ENCODE measurements at places on chromosomes 13 and 19.

DNA sequence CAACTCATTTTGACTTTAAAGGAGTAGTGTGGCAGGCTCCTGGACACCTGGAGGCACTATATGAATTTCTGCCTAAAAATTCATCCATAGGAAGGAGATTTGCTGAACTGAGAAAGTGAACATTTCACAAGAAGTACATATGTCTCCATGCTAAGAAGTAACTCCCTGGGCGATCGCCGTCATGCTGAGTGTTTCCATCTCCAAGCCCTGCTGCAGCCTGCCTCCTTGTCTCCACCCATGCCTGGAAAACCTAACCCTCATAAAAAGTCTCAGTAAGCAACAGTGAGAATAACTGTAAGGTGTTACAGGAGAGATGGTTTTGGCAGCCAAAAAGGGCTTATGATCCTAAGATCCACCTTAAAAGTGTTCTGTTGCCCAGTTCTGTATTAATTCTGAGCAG lies 251.3 kb downstream of the SHISA2 start:
- no peak for DNase-seq

- no peak for DNase-seq
Observed at GRCh38 chr13:66879988-66880387, 350.1 kb downstream of the PCDH9 start.

DNA sequence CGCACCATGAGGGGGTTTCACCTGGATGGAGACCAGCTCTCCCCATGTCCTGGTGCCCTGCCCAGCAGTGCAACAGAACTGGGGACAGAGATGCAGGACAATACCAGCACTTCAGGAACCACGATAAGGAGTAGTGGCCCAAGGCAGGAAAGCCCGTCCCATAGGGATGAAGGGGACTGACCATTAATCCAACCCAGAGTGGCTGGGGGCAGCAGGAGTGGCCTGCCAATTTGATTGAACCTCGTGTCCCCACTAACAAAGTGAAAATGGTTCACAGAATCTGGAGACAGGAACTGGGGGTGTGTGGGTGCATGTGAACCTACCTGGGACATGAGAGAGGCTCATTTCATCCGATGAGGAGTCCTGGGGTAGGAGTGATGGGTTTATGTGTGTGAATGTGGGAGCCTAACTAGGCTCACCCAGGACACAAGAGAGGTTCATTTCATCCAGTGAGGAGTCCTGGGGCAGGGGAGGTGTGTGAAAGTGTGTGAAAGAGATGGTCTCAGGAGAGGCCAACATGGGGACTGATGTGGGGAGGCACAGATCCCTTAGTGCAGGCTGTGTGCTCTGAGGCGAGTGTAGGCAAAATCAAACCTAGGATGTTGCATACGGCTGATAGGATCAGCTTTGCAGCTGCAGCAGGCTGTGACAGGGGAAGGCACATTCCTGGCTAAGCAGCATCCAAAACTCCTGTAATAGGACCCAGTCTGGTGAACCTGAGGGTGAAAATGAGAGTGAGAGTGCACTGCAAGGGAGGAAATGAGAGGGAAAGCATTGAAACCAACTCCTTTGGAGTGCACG lies 98.2 kb downstream of the ZNF429 start:
- no peak for DNase-seq

- DNase-seq = no peak
Observed at GRCh38 chr13:100535426-100536135, 53.0 kb downstream of the GGACT start.

DNA sequence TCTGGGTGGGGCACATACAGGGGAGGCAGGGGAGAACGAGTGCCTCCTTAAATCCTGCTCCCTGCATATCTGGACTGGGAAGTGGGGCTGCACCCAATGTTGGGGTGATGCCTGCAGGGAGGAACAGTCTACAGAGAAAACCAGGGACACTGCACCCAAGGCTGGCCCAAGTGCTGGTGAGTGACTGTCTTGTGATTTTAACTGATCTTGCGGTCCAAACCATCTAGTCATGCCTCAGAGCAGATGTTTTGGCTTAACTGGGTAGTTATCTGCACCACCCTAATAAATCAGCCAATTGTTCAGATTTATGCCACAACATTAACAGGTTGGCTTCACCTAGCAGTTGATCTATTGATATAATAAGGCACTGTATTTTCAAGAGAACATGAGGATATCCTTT lies 219.2 kb upstream of the IRS2 start:
- DNase-seq = no peak

- no peak for DNase-seq
Observed at GRCh38 chr13:45882626-45883025, 31.1 kb upstream of the SIAH3 start.

GRCh38 chr13:63448692-63449091 lies 2033.0 kb upstream of the PCDH20 start:
- DNase-seq = no peak

GRCh38 chr19:35066691-35067563 lies 25.4 kb downstream of the HPN start:
- peak; percentile 89 for DNase-seq

- no peak for DNase-seq
Observed at GRCh38 chr19:33885236-33885635, 88.6 kb downstream of the KCTD15 start.

GRCh38 chr13:52849291-52850071 lies 1.0 kb upstream of the PCDH8 start:
- no peak for DNase-seq

GRCh38 chr13:23668562-23668961 lies 98.3 kb downstream of the TNFRSF19 start:
- DNase-seq = no peak

DNA sequence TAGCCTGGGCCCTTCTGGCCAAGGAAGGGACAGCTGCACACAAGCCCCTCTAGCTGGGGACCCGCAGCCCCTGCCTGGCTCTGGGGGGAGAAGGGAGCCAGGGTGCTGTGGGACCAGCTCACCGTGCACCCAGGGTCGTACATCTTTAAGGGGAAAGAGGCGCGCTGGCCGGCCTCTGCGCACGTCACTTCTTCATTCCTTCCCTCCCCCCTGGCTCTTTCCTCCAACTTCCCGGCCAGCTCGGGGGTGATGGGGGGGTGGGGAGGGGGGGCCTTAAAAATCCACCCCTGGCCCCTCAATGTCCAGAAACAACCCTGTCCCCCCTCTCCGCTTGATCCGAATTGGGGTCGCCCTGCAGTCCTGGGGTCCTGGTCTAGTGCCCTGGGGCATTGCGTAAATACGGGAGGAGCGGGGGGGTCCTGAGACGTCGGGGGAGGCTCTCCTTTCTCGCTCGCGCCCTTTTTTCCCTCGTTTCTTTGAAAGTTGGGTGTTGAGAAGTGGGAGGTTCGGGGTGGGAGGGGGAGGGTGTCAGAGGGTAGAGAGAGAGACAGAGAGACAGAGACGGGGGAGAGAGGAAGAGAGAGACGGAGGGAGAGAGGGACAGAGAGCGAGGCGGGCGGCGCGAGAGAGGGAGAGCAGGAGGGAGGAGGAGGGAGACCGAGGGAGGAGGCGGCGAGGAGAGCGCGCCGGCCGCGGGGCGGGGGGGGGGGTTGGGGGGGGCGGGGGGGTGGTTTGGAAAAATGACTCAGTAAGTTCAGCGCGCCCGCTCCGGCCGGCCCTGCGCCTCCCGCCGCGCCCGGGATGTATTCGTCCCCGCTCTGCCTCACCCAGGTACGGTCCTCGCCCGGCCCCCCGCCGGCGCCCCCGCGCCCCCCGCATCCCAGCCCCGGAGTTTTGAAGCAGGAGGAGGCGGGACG lies at the start of gene NFIC:
Gene NFIC (plus strand): TSS at position 748 of the 917 bp plus-strand sequence. CDS start 54 bp downstream, at position 802.
- peak; percentile 60 for DNase-seq

GRCh38 chr19:39432677-39433025 lies 3.1 kb downstream of the RPS16 start:
- no peak for DNase-seq

GRCh38 chr13:112688560-112689302 lies 1.1 kb upstream of the ATP11A start:
- DNase-seq = no peak

DNA sequence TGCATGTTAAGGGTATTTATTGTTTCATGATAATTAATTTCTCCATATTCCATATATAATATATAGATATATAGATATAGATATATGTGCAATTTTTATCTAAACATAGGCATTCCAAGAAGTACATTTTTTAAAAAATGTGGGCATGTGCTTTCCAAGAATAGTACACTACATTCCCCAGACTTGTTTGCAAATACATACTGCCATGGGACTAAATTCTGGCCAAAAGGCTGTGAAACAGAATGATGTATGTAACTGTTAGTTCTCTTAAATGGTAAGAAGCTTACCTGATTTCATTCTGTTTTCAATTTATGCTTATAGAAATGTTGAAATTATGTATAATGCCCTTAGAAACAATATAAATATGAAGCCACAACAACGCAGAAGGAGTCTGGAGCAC lies 503.2 kb upstream of the SPRY2 start:
- no peak for DNase-seq

DNA sequence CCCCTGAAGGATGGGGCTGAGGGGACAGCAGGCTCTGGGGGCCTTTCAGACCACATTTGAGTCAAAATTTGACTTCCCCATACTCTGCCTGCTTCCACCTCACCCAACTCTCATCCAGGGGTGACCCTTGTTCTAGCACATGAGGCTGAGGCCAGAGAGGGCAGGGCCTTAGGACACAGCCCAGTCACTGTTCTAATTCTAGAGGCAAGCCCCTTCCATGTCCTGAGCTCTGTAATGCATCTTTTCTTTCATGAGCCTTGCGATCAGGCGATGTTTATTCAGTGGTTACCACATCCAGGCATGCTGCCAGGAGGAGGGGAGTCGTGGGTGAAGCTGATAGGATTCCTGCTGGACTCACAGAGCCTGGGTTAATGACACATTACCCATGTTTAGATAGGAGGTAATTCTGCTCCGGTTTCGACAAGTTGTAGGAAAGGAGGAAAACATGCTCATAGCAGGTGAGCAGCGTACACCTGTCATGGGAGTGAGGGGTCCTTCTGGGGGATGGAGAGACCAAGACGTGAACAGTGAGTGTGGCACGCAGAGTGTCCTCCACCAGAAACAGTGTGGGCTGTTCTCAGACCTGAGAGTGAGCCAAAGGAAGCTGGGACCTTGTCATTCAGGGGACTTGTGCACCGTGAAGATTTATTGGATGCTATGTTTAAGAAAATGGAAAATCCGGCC lies 9.3 kb downstream of the RPS9 start:
- DNase-seq = peak; percentile 52

DNA sequence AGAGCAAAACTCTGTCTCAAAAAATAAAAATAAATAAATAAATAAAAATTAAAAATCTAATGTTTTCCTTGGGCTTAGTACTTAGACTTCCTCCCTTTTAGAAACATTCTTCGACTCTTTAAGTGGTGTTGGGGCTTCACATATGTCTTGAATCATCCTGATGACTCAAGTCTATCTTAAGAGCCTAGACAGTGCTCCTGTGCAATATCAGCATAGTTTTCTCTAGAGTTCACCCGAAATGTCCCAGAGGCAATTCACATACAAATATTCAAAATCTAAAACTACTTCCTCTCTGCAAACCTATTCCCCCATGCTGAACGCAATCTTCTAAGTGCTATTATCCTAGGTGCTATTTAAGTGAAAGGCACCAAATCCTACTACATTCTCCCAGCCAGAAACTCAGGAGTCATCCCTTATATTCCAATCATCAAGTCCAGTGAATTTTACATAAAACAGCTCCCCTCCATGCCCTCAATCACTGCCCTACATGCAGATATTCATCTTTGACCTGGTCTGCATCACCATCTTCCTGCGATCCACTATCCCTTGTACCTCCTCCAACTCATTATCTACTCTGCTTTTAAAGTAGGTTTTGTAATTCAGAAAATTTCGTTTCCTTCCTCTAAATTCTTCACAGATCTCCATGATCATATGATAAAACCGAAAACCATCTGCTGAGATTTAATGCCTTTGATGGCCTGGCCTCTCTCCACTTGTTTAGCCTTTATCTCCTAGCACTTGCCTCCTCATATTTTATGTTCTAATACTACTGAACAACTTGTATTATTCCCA lies 102.7 kb downstream of the ELF1 start:
- peak; percentile 11 for DNase-seq

- peak; percentile 75 for DNase-seq
Observed at GRCh38 chr19:56253737-56254136, 18.8 kb upstream of the EDDM13 start.

- peak; percentile 84 for DNase-seq
Observed at GRCh38 chr13:53250272-53250875, 221.8 kb downstream of the OLFM4 start.

DNA sequence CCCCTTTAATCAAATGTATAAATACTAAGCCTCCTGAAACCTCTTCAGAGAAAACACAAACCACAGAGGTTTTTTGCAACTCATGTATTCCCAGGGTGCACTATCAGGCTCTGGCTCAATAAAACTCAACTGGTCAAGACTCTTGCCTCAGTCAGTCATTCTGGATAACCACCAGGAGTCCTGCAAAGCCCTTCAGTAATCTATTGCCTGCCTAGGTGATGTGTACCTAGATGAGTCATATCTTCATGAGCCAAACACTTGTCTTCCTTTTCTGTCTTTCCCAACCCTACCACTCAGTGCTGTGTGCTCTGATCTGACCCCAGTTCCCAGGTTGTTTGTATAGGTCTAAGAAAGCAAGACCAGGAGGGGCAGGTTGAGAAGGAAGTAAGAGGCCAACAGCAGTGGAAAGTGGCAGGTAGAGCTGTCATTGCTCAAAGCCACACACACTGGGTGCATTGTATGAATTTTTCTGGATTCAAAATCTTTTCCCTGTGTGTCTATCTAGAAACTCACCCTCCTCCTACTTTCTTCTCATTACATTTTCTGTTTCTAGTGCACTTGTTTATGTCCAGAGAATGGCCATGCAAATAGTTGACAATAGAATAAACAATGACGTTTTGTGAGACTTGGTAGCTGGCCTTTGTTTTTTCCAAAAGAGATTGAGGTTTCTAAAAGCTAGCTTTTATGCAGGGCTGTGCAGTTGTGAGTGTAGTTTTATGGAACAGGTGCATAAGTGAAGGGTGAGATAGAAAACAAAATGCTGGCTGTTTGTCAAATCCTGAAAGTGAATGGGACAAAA lies 48.1 kb downstream of the PSG1 start:
- no peak for DNase-seq

GRCh38 chr13:97566907-97567306 lies 132.9 kb downstream of the RAP2A start:
- no peak for DNase-seq

DNA sequence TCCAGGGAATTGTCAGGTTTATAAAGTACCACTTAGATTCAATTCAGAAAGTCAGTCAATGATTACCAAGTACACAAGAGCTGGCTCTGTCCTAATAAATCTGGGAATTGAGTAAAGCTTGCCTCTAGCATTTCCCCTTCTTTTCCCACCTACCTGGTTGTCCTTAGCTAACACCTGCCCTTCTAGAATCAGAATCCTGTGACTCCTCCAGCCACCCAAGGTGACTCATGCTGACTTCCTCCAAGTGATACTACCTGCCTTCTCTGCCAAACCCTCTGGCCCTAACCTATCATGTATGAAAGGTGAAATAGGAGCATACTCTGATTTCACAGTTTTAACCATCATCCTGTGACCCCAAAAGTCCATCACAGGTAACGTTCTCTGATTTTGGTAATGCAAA lies 151.2 kb downstream of the DIAPH3 start:
- no peak for DNase-seq

DNA sequence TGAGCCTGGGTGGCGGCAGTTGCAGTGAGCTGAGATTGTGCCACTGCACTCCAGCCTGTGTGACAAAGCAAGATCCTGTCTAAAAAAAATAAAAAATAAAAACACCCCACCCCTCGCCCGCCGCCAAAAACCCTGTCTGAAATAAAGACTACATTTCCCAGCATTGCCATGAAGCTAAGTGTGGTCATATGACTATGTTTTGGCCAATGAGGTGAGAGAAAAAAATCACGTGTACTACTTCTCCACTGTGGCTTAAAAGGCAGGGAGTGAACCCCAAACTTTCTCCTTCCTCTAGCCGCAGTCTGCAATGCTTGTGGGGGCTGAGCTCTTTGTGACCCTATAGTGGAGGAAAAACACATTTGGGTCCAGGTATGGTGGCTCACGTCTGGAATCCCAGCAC lies 54.9 kb downstream of the COLGALT1 start:
- no peak for DNase-seq

- no peak for DNase-seq
Observed at GRCh38 chr13:38012096-38012495, 142.5 kb upstream of the TRPC4 start.

Measured in cardiac muscle cell (in vitro differentiated cells and primary cell).